ENCODE measurements at places on chromosomes 13 and 19. TPM values are rescaled to one million over a fixed set of nuclear protein-coding genes. Genes with fewer than 3 reads are reported as not detected.

FFAR1 gene
- total RNA-seq, result not detected

PSPN gene
- 1.2 TPM for total RNA-seq

ZNF430 gene
- 3.1 TPM for total RNA-seq

LILRA5 gene
- total RNA-seq, result 0.66 TPM

GJB6 gene
- total RNA-seq, result not detected

IGFL2 gene
- not detected for total RNA-seq

UBE2L5 gene
- total RNA-seq, result not detected

SIGLEC9 gene
- 1.7 TPM for total RNA-seq
